ENCODE measurements at places on chromosomes 7 and 10. TPM values are rescaled to one million over a fixed set of nuclear protein-coding genes. Genes with fewer than 3 reads are reported as not detected.

DNA sequence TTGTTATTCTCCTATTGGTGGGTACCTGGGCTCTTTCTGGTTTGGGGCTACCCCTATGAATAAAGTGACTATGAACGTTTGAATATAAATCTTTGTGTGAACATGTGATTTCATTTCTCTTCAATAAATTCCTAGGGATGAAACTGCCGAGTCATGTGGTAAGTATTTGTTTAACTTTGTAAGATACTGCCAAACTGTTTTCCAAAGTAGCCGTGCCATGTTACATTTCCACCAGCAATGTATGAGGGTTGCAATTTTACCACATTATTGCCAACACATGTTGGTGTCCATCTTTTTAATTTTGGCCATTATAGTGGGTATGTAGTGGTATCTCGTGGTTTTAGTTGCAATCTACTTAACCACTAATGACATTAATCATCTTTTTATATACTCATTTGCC lies 94.7 kb downstream of the ZNRF2 start:
- no peak for DNase-seq

GRCh38 chr7:123692471-123692877 lies 36.8 kb downstream of the LMOD2 start:
- no peak for DNase-seq

DNA sequence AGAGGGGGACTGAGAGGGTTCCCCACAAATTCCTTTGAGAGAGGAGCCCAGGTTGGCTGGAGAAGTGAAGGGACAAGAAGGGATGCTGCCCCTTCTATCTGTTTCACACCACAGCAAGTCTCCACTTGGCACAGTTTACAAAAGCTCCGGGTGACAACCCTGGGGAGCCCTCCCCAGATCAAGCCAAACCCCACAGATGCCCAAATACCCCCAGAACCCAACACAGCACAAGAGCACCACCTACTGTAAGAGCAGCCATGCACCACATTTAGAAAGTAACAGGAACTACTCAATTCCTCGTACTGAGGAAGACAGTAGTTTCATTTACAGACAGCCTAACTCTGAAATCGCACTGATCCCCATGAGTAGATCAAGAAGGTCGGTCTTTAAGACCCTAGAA lies 67.8 kb upstream of the ATP6V0A4 start:
- no peak for DNase-seq

DNA sequence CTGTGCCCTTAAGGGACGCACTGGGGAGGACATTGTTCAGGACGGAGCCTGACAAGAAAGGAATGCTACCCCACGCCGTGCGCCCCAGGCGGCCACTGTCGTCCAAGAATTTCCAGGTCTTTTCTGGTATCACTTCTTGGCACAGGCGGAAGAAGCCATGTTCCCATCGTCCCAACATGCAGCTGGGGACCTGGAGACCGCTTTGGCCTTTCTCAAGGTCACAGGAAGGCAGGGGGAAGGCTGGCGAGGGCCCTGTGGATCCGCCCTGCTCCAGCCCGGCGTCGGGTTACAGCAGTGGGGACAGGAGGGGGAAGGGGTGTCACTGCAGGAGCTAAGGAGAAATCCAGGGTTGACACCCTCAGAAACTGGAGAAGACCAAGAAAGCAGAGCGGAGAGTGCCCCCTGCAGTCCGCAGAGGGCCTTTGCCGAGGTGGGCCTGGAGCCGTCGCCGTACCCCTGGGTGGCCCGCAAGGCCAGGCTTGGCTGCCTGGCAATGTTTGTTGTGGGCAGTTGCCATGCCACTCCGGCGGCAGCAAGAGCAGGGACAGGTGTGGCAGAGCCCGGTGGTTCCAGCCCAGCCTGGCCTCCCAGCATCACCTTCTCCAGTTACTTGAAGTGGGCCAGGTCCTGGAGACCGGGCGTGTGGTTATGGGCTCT lies 104.1 kb downstream of the LHPP start:
- DNase-seq, result no peak

DNA sequence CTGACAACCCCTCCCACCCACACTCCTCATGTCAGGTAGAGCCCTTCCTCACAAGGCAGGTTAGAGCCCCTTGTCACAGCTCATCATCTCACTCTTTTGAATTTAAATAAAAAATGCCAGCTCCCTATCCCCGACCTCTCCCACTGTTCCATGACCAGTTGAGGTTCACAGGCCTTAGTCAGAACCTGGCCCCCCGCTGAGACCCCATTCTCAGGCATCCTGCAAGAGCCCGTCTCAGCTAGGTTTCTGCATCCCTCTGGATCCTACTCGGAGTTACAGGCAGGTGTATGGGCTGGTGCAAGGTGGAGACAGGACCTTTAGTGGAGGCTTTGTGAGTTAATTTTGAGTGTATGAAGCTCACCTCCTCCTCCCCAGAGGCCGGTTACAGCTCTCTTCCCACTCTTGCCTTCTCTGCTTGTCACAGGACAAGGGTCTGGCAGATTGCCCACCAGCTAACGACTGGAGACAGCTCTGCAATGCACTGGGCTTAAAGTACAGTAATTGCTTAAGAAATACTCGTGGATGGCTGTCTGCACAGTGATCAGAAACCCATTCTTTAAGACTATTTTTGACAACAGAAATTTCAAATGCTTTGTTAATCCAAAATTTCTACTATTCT lies 394.9 kb upstream of the DPP6 start:
- no peak for DNase-seq

DNA sequence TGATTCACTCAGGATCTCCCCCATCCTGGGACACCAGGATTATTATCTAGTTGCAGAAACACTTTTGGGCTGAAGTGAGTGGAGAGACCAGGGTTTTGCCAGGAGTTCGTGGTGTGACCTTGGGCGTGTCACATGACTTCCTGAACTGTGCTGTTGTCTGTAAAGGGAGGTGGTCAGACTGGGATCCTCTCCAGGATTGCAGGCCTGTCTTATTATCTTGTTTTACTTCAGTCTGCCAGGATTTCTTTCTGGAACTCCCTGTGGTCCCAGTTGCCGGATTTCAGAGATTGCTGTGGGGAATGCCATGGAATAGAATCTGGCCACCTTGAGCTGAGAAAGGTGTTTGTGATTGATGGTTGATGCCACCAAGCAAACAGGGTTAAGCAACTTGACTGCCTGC lies 35.8 kb downstream of the CRCP start:
- DNase-seq, result no peak

DNA sequence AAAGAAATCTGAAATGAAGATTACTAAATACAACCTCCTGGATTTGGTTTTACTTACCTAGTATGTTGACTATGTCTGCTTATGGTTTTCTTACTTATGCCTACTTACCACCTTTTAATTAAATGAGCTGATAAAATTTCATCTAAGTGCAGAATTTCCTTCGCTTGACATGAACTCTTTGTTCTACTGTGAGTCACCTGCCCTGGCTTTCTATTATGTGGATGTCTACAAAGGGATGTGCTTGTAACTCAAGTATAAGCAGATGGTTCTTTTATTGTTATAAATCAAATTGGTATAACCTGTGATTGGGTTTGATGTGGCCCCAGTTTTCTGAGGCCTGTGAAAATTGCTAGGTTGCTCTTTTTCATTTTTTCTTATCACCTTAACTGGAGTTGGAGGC lies 389.1 kb upstream of the ANKRD30A start:
- DNase-seq, result no peak

DNA sequence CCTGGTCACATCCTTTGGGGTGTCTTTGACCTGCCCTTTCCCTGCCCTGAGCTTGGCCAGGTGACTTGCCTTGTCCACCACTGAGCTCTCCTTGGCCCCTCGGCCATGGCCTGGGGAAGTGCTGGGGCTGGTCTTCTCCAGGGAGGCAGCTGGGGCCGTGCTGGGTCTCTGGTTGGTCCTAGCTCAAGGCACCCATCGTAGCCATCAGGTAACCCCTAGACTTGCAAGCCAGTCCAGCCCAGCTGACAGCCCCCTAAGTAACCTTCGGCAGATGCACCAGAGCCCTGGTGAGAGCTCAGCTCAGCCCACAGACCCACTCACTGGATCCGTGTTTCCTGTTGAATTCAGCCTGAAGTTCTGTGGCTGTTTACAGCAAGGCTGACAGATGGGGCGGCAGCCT lies 176.2 kb upstream of the SHH start:
- no peak for DNase-seq

Gene PRPF18
- total RNA-seq, result 25.8 TPM

Gene TAS2R3
- 1.5 TPM for total RNA-seq

Gene SDK1
- total RNA-seq, result 16.7 TPM
